ENCODE measurements at places on chromosomes 2 and 18. TPM values are rescaled to one million over a fixed set of nuclear protein-coding genes. Genes with fewer than 3 reads are reported as not detected.

The ARHGEF33 gene
- 1.1 TPM for total RNA-seq

The CYP26B1 gene
- total RNA-seq = 16.4 TPM

The GREB1L gene
- 80.5 TPM for total RNA-seq

The ESPNL gene
- 0.40 TPM for total RNA-seq

The SNTG2 gene
- total RNA-seq = 0.36 TPM

The MAPK4 gene
- 9.3 TPM for total RNA-seq

GRCh38 chr2:73203055-73203681 is 794 bp downstream of the NOTO start:
- peaks cover 7% of the 10 kb centered on the region for H3K4me1 ChIP-seq
- H3K4me3 ChIP-seq = no peak overlapping the region
- no peak overlapping the region for H3K27ac ChIP-seq
- no peaks in the 10 kb centered on the region for H3K36me3 ChIP-seq

- no peak overlapping the region for H3K4me3 ChIP-seq
- H3K36me3 ChIP-seq = no peaks in the 10 kb centered on the region
- no peak overlapping the region for H3K27ac ChIP-seq
- peaks cover 13% of the 10 kb centered on the region for H3K4me1 ChIP-seq
Observed at GRCh38 chr2:3730646-3731045, 27.3 kb downstream of the DCDC2C start.
